ENCODE measurements at places on chromosomes 6 and 20.

- DNase-seq: peak; percentile 73
Measured at GRCh38 chr6:56729719-56730118, 87.0 kb upstream of the DST start.

- no peak for DNase-seq
Measured at GRCh38 chr20:53639647-53640440, 46.2 kb upstream of the ZNF217 start.

DNA sequence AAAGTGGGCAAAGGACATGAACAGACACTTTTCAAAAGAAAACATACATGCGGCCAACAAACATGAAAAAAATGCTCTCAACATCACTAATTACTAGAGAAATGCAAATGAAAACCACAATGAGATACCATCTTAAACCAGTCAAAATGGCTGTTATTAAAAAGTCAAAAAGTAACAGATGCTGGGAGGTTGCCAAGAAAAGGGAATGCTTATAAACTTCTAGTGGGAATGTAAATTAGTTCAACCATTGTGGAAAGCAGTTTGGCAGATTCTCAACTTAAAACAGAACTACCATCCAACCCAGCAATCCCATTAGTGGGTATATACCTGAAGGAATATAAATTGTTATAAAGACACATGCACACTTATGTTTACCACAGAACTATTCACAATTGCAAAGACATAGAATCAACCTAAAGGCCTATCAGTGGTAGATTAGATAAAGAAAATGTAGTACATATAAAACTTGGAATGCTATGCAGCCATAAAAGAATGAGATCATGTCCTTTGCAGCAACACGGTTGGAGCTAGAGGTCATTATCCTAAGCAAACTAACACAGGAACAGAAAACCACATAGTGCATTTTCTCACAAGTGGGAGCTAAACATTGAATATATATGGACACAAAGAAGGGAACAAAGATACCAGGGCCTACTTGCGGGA, 16.3 kb downstream of the CENPQ start:
- DNase-seq: peak; percentile 22

- DNase-seq: peak; percentile 84
Measured at GRCh38 chr6:150004783-150005717, 20.3 kb downstream of the RAET1L start.

DNA sequence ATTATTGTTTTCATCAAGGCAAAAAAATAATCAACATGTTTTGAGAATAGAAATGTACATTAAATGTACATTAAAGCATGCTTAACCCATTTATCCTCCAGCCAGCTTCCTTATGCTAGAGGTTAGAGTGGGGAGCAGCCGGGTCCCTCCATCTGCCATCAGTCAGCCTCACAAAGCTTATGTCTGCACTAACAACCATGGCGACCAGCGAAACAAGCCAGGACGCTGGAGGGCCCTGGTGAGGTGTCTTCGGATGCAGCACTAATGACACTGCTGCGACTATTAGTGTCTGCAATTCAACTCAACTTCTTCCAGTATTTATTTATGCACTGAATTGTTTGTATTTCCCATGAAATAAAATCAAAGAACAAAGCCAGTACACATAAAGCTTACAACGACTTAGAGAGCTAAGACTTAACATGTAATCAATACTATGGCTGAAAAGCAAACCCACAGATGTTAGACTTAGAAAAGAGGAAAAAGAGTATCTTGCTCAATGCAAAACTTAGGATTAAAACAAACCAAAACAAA, 6.8 kb downstream of the CLDN20 start:
- DNase-seq: no peak

- DNase-seq: peak; percentile 25
Measured at GRCh38 chr20:48186447-48186846, 401.2 kb upstream of the SULF2 start.

GRCh38 chr20:25723975-25724374, 27.3 kb upstream of the ZNF337 start:
- no peak for DNase-seq

- DNase-seq: no peak
Measured at GRCh38 chr20:50188879-50189680, 1.6 kb upstream of the CEBPB start.

DNA sequence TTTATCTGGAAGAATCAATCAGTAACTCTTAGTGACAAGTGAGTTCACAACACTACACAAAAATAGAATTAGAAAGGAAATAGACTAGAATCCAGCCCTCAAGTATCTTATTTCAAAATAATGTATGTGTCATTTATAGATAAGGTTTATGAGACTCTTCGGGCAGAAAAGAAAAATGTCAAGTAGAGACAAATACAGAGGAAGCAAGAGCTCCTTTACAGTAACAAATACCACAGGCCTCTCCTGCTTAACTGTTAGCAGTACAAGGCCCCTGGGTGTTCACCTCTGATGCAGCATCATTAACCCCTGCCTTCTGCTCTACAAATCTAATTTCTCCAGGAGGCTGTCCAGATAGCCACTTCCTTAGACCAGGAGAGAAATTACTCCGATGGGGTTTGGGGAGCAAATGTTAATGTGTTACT, 76.7 kb downstream of the UBE3D start:
- DNase-seq: peak; percentile 14

GRCh38 chr6:14871221-14871620, 374.6 kb upstream of the JARID2 start:
- DNase-seq: no peak

- no peak for DNase-seq
Measured at GRCh38 chr6:96184798-96185197, 169.0 kb downstream of the FUT9 start.

GRCh38 chr6:72262254-72262653, 359.6 kb upstream of the KCNQ5 start:
- DNase-seq: no peak

DNA sequence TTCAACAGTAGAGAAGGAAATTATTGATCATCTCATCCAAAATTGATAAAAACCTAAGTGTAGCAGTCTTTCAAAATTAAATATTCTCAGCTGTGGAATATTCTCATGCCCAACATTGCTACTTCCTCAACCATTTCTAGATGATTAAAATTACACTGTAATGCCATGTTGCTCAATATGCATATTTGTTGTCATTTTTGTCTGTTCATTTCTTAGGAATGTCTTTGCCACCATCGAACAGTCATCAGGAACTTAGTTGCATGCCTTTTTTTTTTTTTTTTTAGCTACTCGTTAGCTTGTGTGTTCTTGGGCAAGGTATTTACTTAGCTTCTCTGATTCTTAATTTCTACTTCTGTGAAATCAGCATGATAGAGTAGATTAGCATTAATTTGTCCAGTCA, 188.6 kb downstream of the DTNBP1 start:
- no peak for DNase-seq

DNA sequence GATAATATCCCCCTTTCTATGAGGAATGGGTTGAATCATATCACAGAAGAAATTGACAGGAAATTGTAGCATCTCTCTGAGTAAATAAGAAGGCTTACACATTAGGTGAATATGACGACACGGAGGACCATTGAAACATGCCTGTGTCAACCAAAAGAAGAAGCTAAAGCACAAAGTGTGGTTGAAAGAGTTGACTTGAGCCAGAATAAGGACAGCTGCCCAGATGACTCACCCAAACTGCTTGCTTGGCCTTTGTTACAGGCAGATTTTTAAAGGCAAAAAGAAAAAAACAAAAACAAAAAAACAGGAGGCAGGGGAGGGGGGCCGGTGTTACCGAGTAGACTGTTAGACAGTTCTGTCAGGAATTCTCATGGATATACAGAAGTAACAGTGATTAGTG, 129.8 kb upstream of the EDN1 start:
- peak; percentile 41 for DNase-seq

DNA sequence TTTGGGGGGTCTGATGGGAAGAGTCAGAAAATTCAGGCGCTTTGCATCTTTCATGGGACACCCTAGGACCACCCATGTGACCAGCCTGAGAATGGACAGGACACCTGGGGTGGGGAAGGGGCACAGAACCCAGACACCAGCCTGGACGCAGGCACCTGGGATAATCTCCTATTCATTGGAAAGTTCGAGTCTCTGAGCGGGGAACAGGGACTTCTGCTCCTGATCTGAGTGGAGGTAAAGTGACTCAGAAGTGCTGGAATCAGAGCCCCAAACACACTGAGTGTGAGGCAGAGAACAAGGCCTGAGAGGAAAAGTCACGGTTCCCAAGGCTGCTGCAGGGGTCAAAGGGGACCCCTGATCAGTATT, 1.4 kb downstream of the HLA-B start:
- no peak for DNase-seq

- no peak for DNase-seq
Measured at GRCh38 chr6:88166493-88167351, 575 bp upstream of the CNR1 start.

DNA sequence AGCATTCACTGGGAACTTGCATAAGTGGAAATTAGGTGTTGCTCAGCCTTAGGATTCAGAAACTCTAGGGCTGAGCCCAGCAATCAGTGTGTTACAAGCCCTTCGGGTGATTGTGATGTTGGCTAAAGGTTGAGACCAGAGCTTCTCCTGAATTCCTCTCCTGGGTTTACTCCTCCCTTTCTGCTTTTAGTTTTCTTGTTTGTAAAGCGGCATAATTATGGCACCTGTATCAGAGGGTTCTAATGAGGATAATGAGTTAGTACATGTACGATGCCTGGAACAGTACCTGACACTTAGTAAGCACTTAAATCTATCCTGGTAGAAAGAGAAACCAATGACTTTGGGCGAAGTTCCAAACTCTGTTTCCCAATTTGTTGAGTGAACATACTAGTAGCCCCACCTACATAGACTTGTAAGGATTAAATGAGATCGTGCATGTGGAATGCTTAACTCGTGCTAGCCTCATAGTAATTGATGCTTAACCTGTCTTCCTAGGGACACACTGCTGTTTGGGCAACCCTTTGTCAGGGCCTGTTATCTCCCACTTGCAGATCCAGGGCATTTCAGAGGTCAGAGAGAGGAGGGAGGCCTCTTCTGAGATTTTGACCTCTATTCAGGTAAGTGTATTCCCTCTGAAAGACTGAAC, 932 bp upstream of the EZR start:
- no peak for DNase-seq

DNA sequence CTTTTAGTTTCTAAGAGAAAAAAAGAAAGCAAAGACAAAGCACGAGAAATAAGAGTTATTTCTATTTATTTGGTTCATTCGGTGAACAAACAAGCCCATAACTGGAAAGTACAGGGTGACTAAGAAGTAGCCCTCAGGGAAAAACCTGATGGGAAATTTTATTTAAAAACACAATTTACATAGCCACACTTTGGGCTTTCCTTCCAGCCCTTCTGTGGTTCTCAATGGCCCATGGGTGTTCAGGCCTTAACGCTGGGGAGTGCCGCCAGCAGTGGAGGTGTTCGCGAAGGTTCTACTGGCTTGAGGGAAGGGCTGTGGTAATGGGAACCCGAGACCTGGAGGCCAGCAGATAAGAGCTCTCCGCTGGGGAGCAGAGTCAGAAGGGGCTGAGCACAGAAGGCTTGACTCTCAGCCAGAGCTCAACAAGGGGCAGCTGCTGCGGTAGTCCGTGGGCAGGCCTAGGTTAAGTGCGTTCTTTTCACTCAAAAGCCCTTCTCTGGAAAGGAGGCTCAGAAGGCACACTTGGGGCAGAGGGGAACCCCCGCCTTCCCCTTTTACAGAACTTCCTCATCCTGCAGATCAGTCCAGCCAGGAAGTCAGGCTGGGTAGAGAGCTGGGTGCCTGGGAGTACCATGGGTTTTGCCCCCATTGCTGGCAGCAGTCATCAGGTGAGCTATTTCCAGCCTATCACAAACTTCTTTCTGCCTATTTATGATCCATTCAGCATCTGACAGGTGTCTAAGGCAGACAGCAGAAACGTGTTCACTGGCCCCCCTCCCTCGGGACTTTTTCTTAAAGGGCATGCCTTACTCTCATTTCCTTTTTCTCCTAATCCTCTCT, 8.8 kb upstream of the CD83 start:
- DNase-seq: no peak

DNA sequence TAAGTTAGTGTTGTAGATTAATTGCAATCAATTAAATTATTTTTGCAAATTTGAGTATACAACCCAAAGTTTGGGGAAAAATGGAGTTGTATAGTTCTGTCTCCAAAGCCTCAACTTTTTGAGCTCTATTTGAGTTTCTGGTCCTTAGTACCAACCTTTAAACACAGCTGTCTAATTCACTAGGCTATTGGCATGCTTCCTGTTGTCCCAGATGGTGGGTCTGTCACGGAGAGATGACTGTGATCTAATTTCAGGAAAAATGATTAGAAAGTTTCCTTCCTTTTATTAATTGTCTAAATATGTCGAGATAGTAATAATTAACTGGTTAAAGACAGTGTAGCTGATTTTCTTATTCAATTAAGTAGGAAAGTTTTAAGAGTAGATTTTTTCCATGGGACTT, 109.6 kb downstream of the SCAF8 start:
- DNase-seq: no peak

GRCh38 chr6:123956492-123957139, 153.0 kb downstream of the NKAIN2 start:
- no peak for DNase-seq

DNA sequence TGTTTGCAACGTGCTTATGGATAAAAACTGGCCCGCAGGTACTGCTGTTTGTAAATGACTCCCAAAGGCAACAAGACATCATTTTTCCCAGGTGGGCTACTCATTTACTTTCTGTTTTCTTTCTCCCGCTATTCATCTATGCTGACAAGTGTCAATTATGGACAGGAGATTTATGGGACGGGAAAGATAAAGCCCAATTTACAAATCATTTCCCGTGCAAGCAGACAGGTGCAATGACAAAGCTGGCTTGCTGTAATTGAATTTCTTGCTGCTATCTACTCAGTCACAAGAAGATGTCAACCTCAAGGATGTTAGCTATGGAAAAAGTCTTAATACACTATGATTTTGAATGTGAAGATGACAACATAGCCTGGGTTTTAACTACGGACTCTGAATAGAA, 125.5 kb downstream of the EPHA7 start:
- DNase-seq: no peak

DNA sequence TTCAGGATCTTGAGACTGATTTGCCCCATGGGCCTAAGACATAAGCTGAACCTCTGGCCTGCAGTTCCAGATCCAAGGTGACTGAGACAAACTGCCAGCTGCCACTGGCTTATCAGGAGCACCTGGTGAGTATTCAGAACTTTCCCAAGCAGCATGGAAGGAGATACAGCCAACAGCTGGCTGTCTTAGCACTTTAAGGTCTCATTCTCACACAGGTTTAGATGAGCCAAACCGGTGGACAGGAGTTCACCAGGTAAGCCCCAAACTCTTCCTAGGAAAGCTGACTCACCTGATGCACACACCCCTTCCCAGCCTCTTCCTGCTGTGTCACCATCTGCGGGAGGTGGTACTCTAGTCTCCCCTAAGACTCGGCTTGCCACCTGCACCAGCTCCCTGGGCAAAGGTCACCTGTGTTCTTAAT, at the start of gene BANF2:
Gene BANF2, plus strand, starts transcription at position 36 of the 421 bp plus-strand sequence. CDS start 25,060 bp downstream, outside the sequence.
- DNase-seq: no peak
